Ecto neural progenitor cell (in vitro differentiated cells): ENCODE measurements at places on chromosomes 13 and 19.

- peak; percentile 46 for DNase-seq
Measured at GRCh38 chr13:111519041-111519440, 198.6 kb downstream of the TEX29 start.

GRCh38 chr13:86591862-86592261, 792.6 kb upstream of the SLITRK6 start:
- no peak for DNase-seq

DNA sequence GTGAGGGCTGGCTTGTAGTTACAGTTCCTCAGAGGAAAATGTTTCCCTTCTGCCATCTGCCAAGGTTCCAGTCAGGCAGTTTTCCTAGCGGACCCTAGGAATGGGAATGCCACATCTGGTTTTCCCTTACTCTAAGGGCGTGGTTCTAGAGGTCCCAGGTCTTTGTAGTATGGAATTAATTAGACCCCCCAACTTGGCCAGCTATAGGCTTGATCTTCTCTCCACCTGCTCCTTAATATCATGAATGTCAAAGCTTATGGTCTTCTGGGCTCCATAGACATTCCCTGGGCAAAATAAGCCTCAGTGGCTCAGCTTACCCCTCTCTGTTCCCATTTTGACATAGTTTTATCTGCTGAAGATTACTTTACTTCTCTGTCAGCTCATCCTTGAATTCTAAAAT, 70.0 kb downstream of the ZNF568 start:
- DNase-seq: no peak

DNA sequence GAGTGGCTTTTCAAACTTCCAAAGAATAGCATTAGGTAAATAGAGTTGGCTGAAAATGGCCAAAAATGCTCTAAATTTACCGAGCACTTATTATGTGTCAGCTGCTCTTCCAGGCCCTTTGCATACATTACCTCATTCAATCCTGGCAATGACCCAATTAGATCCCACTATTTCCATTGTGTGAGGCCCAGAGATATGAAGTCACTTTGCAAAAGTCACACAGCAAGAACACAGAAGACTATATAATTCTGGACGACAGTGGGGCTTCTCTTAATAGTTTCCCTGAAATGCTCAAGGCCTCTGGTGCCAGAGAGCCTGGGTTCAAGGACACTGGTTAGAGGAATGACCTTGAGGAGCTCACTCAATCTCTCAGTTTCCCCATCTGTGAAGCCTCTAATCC, 146.8 kb downstream of the IER2 start:
- DNase-seq: no peak

GRCh38 chr13:108785844-108786243, 156.4 kb downstream of the MYO16 start:
- no peak for DNase-seq

GRCh38 chr19:1472231-1473084, 6.6 kb downstream of the C19orf25 start:
- no peak for DNase-seq

DNA sequence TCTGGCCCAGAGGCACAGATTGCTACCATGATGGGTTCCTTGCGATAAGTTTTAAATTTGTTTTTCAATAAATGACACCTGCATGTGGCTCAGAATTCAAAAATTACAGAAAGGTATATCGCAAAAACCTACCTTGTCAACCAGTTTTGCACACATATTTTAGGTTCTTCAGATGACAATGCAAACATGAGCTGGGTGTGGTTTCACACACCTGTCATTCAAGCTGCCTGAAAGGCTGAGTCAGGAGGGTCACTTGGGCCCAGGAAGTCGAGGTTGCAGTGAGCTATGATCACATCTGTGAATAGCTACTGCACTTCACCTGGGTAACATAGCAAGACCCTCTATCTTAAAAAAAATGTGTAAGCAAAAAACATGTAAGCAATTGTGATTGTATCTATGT, 56.1 kb downstream of the DNM2 start:
- DNase-seq: no peak

GRCh38 chr13:24146961-24147569, 13.5 kb upstream of the SPATA13 start:
- DNase-seq: no peak

DNA sequence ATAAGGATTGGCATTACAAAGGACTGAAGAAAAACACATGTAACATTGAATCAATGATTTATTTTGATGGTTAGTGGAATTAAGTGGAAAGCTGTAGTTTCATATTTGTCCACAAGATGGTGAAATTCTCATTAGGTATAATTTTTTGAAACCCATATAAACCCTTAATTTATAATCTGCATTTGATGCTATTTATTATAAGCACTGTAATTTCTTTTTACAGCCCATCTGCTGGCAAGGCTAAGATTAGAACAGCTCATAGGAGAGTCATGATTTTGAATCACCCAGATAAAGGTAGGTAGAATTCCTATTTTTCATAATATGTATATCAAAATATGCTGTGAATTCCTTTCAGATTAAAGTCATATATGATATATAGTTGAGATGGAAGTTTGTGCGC, 62.2 kb downstream of the DNAJC15 start:
- DNase-seq: no peak

DNA sequence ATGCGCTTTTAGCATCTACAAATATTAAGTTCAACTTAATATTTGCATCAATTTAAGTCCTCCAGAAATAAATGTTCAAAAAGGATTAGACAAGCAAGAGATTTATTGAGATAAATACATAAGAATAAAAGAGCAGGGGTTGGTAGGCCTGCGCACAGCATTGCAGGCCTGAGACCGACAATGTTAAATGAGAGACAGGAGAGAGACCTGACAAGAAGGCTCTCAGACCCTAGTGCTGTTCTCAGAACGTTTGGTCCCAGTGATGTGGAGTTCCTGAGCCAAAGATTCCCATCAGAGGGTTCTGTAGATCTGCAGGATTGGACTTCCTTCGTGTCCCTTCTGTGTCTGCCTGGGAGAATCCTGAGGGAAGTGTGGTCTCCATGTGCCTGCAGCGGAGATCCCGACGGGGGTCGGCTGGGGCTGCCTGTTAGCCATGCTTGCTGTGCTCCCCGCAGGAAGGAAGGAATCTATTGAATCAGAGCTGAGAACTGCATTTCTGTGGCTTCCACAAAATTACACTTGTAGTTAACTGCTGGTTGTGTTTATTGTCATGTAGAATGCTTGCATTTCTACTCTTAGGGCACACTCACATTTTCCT, 369.9 kb upstream of the SLC10A2 start:
- DNase-seq: no peak

- no peak for DNase-seq
Measured at GRCh38 chr19:5341448-5341820, 822 bp upstream of the PTPRS start.

- no peak for DNase-seq
Measured at GRCh38 chr13:78779608-78780007, 120.7 kb upstream of the OBI1 start.

- no peak for DNase-seq
Measured at GRCh38 chr19:35427187-35427586, 20.9 kb upstream of the FFAR2 start.

GRCh38 chr13:40651866-40652587, 14.4 kb downstream of the FOXO1 start:
- DNase-seq: no peak

GRCh38 chr19:30785458-30786137, 413.4 kb downstream of the ZNF536 start:
- peak; percentile 14 for DNase-seq

- DNase-seq: no peak
Measured at GRCh38 chr13:75425216-75426009, 56.6 kb downstream of the TBC1D4 start.

GRCh38 chr19:10228920-10229319, 2.2 kb downstream of the S1PR2 start:
- no peak for DNase-seq

- DNase-seq: no peak
Measured at GRCh38 chr19:19176950-19177349, 6.9 kb upstream of the MEF2B start.

DNA sequence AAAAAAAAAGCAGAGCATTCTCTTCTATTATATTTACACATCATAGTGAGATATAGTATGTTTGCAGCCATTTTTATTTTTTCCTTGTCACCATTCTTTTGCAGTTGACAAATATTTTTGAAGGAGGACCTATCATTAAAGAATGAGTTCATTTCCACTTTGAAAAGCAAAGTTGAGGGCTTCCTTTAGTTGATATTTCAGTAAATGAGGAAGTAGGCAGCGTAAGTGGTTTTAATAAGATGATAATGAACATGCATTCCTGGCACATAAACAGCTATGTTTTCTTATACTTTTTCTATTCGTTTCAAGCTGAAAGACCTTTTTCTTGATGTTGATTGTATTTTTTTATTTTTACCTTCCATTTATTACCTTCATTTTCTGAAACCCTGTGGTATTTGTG, 66.2 kb downstream of the ZMYM2 start:
- DNase-seq: no peak

- no peak for DNase-seq
Measured at GRCh38 chr13:108795841-108796240, 166.4 kb downstream of the MYO16 start.

DNA sequence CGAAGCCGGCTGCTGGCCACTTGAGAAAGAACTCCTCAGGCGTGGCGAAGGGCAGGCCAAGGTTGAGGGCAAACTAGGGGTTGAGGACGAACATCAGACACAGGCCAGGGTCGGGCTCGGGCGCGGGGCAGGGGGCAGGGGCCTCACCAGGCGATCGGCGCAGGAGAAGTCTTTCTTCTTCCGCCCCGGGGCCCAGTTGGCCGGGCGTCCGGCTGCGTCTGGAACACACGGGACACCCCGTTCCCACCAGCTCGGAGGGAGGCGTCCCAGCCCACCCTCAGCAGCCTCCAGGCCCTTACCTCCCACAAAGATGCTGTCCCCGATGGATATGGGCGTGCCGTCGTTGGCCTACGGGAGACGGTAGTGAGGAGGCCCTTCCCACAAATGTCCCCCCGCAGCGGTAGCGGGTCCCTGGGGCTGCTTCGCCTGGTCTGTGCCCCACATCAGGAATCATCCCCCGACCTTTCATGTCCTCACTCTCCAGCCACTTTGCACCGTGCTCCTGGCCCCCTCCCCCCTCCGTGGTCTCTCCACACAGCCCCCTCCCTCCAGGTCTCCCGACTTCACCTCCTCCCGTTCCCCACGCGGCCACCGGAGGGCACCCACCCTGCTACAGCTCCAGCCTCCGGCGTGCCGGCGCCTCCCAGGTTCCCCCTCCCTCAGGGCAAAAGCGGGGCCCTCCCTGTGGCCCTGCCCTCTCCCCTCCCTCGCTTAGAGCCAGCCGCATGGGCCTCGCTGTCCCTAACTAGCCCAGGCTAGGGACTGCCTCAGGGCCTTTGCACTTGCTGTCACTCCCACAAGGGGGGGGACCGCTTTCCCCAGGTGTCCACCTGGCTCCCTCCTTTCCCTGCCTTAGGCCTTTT, 4.8 kb downstream of the PNKP start:
- DNase-seq: no peak

DNA sequence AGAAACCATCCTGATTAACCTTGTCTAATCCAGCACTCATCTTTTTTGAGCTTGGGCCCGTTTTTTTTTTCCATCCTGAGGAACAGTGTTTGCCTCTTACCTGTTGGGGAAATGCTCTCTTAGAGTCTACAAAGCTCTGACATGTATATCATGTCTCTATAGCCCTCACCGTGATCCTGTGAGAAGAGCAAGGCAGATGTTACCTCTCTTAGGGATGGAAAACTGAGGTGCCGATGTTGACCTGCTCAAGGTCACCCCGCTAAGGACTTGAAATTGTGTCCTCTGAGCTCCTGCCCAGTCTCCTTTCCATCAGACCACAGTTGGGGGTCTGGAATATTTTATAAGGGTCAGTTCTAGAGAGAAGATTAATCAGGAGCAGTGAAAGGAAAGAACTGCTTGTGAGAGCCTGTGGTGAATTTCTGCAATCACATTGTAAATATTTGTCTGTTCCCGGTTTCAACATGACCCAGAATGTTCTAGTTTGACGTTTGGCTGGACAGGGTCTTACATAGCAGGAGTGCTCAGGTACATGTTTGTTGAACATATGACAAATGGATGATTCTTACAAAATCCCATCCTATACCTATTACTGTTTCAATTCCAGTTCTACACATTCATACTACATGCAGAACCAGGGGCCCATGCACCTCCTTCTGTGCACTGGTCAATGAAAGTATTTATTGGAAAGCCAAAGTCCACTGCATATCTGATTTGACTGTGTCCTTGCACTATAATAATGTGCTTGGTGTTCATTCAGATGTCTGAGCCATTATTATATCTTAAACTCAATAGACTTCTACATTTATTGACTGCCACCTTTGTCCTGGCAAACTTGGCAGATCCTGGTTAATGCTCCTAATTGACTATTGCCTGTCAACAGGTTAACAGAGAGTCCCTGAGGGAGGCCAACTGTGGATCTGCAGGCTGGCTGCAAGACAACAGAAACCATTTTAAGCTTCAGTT, 12.1 kb downstream of the SLC25A15 start:
- DNase-seq: no peak

GRCh38 chr13:106186366-106187030, 349.0 kb downstream of the EFNB2 start:
- DNase-seq: no peak

- DNase-seq: no peak
Measured at GRCh38 chr19:42191855-42192254, 25.6 kb downstream of the DEDD2 start.

DNA sequence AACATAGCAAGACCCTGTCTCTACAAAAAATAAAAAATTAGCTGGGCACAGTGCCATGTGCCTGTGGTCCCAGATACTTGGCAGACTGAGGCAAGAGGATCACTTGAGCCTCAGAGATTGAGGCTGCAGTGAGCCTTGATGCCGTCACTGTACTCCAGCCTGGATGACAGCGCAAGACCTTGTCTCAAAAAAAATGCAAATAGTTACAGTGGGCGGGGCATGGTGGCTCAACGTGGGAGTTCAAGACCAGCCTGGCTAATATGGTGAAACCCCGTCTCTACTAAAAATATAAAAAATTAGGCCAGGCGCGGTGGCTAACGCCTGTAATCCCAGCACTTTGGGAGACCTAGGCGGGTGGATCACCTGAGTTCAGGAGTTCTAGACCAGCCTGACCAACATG, 8.5 kb downstream of the PGLS start:
- no peak for DNase-seq

GRCh38 chr13:93745884-93746283, 519.3 kb downstream of the GPC6 start:
- DNase-seq: no peak

GRCh38 chr13:44546164-44546563, 30.0 kb downstream of the TSC22D1 start:
- no peak for DNase-seq

- DNase-seq: peak; percentile 95
Measured at GRCh38 chr19:510606-511100, 3.4 kb downstream of the TPGS1 start.

DNA sequence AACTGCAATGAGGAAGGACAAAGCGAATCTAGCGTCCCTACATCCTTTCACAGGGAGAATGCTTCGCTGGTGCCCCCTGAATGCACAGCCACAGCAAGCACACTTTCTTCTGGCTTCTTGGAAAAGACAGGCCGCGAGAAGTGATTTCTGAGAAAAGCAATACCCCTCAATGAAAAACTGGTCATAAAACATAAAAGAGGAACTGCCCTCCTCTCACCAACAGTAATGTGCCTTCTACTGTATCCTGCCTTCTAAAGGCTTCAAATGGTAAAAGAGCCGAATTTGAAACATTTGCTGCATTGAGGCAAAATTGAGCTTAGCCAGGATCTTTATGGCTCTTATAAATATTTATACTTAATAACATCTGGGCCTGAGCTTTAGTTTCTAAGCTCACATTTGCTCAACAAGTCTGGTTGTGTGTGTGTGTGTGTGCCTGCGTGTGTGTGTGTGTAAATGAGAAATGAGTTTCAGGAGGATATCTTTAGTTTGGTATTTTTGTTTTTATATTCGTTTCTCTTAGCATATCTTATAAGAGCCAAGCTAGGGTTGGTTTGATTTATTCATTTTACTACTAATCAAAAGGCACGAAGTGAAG, 246.1 kb upstream of the MAB21L1 start:
- no peak for DNase-seq

GRCh38 chr19:2374808-2375207, 14.7 kb downstream of the TMPRSS9 start:
- DNase-seq: no peak
